Transverse colon (tissue), 4 donors: ENCODE measurements at places on chromosomes 11 and 22. TPM values are rescaled to one million over a fixed set of nuclear protein-coding genes. Genes with fewer than 3 reads are reported as not detected.

- no peaks in the 10 kb centered on the region for H3K36me3 ChIP-seq
- H3K27me3 ChIP-seq: no peaks in the 10 kb centered on the region
- H3K4me3 ChIP-seq: no peak overlapping the region
- DNase-seq: no peak
Observed at GRCh38 chr11:109726061-109726460, 304.1 kb downstream of the C11orf87 start.

SAC3D1 gene
- 13.8 TPM for total RNA-seq

DNA sequence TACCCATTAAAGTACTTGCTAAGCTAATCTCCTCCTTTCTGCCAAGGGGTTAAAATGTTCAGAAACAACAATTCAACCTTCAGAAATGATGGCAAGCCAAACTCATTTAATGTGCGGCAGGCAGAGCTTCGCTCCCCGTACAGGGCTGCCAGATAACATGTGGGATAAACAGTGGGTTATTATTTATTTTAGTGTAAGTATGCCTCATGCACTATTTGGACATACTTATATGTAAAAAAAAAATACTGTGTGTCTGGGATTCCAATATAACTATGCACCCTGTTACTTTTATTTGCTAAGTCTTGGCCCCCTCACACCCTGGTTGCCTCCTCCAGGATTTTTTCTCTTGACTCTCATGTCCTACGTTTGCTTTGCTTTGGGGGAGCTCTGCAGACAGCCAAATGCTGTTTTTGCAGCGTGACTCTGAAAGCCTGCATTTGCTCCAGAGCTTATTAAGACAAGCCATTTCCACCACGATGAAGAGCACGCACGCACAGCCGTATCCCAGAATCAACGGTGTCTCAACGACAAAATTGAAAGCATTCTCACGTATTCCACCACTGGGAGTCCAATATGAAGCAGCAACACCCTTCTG, 86.5 kb upstream of the SHANK2 start:
- H3K4me3 ChIP-seq: no peak overlapping the region
- no peaks in the 10 kb centered on the region for H3K27me3 ChIP-seq
- no peaks in the 10 kb centered on the region for H3K4me1 ChIP-seq
- DNase-seq: no peak

DNA sequence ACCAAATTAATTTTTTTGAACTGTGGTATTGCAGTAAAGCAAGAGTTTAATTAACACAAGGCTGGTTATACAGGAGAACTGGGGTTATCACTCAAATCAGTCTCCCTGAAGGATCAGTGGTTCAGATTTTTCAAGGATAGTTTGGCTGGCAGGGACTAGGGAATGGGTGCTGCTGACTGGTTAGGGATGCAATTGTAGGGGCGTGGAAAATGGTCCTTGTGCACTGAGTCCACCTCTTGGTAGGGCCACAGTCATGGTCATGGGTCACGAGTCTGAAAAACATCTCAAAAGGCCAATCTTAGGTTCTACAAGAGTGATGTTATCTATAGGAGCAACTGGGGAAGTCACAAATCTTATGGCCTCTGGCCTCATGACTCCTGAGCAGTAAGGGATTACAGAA, 27.9 kb downstream of the MCHR1 start:
- H3K4me3 ChIP-seq: no peak overlapping the region
- H3K4me1 ChIP-seq: peaks cover 19% of the 10 kb centered on the region
- H3K36me3 ChIP-seq: no peaks in the 10 kb centered on the region

FAM89B gene
- total RNA-seq: 72.2 TPM

DNA sequence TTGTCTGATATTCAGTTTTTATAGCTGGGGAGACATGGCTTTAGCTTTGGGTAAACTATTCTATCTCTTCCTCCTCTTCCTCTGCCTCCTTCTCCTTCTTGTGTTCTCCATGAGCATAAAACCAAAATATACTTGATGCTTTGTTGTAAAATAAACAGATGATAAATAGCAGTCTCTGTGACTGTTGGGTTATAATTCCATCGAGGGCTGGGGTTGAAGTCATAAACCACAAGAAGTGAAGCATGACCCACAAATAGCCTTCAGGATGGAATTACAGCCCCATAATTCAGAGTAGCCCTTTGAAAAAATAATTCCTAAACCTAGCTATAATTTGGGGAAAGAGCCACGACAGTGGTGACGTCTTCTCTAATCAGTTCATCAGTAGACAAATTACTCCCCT, 177.7 kb downstream of the SNX19 start:
- H3K27me3 ChIP-seq: no peaks in the 10 kb centered on the region
- no peak overlapping the region for H3K27ac ChIP-seq
- H3K4me3 ChIP-seq: no peak overlapping the region
- peaks cover 9% of the 10 kb centered on the region for H3K4me1 ChIP-seq
- no peak for DNase-seq

DNA sequence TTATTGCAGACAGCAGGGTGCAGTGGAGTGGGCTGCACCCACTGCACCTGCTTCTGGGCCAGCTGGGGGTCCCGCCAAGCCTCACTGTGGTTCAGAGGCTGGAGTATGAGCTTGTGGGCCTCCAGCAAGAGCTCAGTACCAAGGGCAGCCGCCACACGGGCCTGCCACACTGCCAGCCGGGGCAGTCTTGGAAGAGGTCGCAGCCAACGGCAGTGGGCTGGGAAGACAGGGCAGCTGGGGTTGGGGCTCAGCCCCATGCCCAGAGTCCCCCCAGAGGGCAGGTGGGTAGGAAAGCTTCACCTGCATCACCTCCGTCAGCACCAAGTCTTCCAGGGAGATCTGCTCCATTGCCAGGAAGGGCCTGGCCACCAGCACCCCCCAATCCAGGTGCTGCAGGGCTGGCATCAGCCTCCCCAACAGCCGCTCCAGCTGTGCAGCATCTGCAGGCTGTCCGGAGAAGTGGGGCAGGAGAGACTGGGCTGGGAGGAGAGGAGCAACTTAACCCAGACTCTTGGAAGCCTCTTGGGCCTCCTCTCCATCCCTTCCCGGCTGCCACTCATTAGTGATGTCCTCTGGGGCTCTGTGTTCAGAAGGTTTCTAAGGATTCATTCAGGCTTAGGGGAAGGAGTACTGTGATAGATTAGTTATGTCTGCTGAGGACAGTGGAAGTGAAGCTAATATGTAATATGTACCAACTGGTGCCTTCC, 1.1 kb upstream of the GSTT4 start:
- no peaks in the 10 kb centered on the region for H3K4me1 ChIP-seq
- H3K36me3 ChIP-seq: no peaks in the 10 kb centered on the region
- no peak overlapping the region for H3K4me3 ChIP-seq
- no peaks in the 10 kb centered on the region for H3K27me3 ChIP-seq
- H3K27ac ChIP-seq: no peak overlapping the region

ACTN3 gene
- not detected for total RNA-seq

PLA2G3 gene
- not detected for total RNA-seq

FOSL1 gene
- 1.2 TPM for total RNA-seq

- no peaks in the 10 kb centered on the region for H3K4me1 ChIP-seq
- H3K27me3 ChIP-seq: no peaks in the 10 kb centered on the region
- no peaks in the 10 kb centered on the region for H3K36me3 ChIP-seq
- no peak for DNase-seq
- H3K27ac ChIP-seq: no peak overlapping the region
- no peak overlapping the region for H3K4me3 ChIP-seq
Observed at GRCh38 chr11:119540370-119541125, 117.6 kb upstream of the THY1 start.

DNA sequence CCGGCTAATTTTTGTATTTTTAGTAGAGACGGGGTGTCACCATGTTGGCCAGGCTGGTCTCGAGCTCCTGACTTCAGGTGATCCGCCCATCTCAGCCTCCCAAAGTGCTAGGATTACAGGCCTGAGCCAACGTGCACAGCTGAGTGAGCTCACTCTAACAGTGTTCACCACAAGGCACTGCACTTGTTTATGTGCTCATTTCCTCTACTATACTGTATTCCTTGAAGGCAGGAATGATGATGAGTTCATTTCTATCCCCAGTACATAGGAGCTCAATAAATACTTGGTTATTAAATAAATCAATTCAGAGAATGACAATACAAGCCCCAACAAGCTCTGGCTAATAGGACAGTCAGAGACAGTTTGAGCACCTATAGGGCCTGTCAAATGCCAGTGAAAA, 29.1 kb downstream of the ALG8 start:
- H3K4me3 ChIP-seq: no peak overlapping the region
- no peaks in the 10 kb centered on the region for H3K27me3 ChIP-seq
- no peaks in the 10 kb centered on the region for H3K4me1 ChIP-seq
- H3K27ac ChIP-seq: no peak overlapping the region
- DNase-seq: no peak

RFPL1 gene
- not detected for total RNA-seq

DNA sequence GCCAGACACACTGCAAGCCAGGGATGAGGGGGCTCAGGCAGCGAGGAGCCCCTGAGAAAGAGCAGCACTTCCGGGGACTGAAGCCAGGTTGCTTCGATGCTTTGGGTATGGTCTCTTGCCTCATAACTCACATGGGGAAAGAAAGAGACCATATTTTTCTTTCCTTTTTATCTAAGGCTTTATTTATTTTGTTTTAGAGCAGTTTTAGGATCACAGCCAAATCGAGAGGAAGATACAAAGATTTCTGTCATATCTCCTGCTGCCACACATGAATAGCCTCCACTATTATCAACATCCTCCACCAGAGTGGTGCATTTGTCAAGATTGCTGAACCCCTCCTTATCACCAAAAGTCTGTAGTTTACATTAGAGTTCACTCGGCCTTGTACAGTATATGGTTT, 24.3 kb upstream of the ADSL start:
- H3K4me3 ChIP-seq: no peak overlapping the region
- no peaks in the 10 kb centered on the region for H3K36me3 ChIP-seq
- H3K27ac ChIP-seq: no peak overlapping the region
- H3K4me1 ChIP-seq: no peaks in the 10 kb centered on the region
- no peaks in the 10 kb centered on the region for H3K27me3 ChIP-seq

MED19 gene
- total RNA-seq: 22.1 TPM

DNA sequence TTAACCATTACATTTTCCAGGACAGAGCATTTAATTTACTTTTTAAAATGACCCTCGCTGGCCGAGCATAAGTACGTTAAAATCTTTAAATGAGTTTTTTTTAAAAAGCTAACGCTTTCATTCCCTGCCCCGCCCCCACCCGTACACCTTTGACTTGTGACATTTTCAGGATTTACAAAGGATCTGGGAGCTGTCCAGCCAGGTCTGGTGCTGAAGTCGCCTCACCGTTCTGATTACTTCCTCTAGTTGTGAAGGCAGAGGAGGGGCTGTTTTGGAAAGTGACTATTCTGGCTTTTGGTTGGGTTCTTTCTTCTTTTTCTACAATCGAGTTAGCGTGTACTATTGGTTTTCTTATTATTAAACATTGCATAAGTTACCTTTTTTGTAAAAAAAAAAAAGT, 2.9 kb downstream of the C11orf87 start:
- no peak overlapping the region for H3K4me3 ChIP-seq
- peaks cover 49% of the 10 kb centered on the region for H3K27me3 ChIP-seq
- DNase-seq: no peak
- H3K36me3 ChIP-seq: no peaks in the 10 kb centered on the region

DNA sequence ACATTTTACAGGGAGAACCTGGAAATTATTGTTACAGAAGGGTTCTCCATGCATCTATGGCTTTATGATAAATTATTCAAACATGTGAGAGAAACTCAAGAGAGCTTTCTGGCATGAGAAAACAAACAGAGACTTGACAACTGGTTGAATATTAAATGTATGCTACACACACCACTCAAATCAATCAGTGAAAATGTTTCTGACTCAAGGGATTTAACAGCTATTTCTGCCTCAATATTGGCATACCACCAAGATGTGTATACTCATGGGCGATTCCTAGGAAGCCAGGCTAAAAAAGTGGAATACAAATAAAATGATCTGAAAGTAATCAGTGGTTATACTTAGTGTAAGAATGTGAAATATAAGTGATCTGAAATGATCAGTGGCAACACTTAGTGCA, 15.8 kb upstream of the OR51T1 start:
- H3K36me3 ChIP-seq: no peaks in the 10 kb centered on the region
- H3K27me3 ChIP-seq: no peaks in the 10 kb centered on the region
- DNase-seq: no peak

DNA sequence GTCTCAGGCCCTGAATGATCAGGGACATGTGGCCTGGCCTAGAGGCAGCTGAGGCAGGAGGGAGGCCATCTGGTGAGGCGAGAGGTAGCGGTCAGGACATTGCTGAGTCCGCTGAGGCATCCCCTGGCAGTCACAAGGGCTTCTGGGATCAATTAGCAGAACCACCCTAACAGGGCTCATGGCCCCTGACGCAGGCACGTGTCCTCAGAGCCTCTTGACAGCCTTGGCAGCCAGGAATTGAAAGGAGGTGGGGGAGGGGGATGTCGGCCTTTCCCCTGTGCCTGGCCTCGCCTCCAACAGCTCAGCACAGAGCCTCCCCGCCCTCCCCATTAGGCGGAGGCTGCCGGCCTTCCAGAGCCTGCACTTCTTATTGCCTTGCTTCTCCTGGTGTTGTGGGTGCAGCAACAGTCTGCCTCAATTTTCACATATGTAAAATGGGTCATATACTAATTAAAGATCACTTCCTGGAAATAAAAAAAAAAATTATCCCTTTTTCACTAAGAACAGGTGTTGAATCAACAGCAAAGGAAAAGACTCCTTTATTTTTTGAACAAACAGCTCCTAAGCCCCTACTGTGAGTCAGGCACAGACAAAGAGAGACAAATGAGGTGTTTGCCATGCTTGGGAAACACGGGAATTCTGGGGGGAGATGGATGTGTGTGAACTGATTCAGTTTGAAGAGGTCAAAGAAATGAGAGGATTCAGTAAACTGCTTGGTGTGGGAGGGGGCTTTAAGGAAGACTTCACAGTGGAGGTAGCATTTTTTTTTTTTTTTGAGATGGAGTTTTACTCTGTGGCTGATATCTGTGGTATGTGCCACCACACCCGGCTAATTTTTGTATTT, 55.3 kb downstream of the NFAM1 start:
- peaks cover 8% of the 10 kb centered on the region for H3K4me1 ChIP-seq
- peak; percentile 58 for DNase-seq
- H3K36me3 ChIP-seq: no peaks in the 10 kb centered on the region
- no peak overlapping the region for H3K4me3 ChIP-seq
- no peaks in the 10 kb centered on the region for H3K27me3 ChIP-seq

SESN3 gene
- 16.8 TPM for total RNA-seq

DNA sequence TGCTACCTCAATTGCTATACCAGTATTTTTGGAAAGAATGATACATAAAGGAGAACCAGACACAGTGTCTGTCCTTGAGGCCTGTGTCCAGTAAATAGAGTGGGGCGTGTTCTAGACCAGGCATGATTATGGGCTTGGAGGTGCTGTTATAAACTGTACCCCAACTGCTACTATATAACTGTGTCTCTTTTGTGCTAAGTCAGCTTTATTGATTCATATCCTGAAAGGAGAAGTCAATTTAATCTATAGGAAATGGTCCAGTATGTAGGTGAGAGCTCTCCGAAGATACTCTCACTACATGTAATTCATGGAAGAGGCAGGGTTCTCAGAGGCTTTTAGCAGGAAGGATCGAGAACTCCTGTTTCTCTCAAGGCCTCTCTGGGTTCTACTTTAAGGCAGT, 334.3 kb downstream of the TMEM135 start:
- H3K4me3 ChIP-seq: no peak overlapping the region
- no peaks in the 10 kb centered on the region for H3K36me3 ChIP-seq
- H3K27ac ChIP-seq: no peak overlapping the region

- H3K36me3 ChIP-seq: no peaks in the 10 kb centered on the region
- DNase-seq: no peak
- no peak overlapping the region for H3K4me3 ChIP-seq
- H3K27me3 ChIP-seq: no peaks in the 10 kb centered on the region
- H3K4me1 ChIP-seq: no peaks in the 10 kb centered on the region
Observed at GRCh38 chr11:132579136-132579535, 953.2 kb downstream of the OPCML start.

- no peak for DNase-seq
- H3K4me1 ChIP-seq: no peaks in the 10 kb centered on the region
Observed at GRCh38 chr22:43066134-43066533, 23.1 kb downstream of the TTLL1 start.

ANO3 gene
- 0.55 TPM for total RNA-seq

RAC2 gene
- 13.9 TPM for total RNA-seq

GP1BB gene
- total RNA-seq: 2.1 TPM
